ENCODE measurements at places on chromosomes 7 and 10.

DNA sequence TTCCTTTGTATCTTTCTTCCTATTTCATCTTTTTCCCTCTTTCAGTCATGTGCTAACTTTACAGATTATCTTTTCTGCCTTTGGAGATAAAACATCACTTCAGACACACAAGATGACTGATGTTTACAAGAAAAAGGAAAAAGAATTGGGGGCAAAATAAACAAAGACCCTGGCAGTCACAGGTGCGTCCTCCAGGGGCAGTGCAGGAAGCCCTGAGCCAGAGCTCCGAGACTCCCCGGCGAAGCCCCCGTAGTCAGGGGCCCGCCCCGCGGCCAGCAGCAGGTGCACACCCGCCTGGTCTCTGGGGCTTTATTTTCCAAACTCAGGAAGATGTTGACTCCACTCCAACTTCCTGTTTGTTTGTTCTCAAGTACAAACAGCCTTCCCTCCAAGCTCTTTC lies 10.2 kb downstream of the STK32C start:
- DNase-seq = no peak

DNA sequence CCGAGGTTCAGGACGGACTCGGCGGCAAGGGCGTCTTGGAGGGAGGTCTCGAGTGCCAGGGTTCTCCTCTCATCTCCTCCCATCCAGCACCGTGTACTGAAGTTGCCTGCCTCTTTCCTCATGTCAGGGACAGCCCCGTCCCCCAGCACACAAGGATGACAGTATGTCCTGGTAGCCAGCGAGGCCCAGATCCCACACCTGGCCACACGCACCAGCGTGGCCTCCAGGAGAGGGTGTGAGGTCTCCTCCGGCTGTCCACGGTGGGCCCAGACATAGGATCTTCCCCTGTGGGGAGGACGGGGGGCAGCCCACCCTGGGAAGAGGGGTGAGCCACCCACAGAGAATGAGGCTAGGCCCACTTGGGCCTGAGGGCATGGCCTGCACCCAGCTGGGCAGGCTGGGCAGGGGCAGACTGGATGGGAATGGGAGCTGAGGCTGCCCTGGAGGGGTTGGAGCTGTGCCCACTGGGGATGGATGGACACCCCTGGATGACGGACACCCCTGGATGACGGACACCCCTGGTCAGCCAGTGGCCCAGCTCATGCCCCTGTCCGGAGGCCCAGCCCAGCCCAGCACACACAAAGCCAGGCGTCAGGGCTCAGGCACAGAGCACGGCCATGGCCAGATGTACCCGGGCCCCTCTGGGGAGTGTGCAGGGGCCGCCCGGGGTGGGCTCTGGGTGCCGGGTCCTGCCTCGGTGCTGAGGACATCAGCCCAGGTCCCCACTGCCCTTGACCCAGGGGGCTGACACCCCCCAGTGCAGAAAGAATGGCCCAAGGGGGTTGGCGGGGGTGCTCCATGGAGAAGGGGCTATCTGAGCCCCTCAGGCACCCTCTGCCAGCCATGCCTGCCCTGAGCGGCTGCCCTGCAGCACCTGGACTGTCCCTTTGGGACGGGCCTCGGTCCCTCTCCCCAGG lies 30.9 kb upstream of the CFAP46 start:
- DNase-seq = no peak

GRCh38 chr10:49505076-49505475 lies 33.8 kb downstream of the ERCC6 start:
- DNase-seq = no peak

DNA sequence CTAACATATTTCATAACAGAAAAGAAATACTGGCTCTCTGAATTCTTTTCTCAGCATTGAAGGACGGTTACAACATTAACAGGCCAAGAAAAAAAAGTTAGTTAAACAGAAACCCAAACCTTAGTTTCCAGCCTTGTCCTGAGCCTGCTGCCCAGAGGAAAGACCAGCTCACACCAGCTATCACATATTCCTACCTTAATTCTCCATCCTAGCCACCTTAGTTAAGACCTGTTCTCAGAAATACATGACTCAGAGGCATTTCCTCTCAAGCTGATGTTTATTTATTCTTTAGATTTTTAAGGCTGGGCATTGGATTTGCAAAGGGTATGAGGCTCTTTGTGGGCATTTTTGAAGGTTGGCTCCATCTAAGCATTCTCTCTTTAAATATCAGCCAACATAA lies 34.3 kb upstream of the ADAM12 start:
- DNase-seq = no peak

- DNase-seq = no peak
These were observed 82.6 kb upstream of the PRKG1 start for GRCh38 chr10:50991456-50992355.

GRCh38 chr7:98235901-98236300 lies 16.1 kb downstream of the TECPR1 start:
- no peak for DNase-seq

- no peak for DNase-seq
These were observed 33.0 kb upstream of the PPP1R3C start for GRCh38 chr10:91665842-91666241.

DNA sequence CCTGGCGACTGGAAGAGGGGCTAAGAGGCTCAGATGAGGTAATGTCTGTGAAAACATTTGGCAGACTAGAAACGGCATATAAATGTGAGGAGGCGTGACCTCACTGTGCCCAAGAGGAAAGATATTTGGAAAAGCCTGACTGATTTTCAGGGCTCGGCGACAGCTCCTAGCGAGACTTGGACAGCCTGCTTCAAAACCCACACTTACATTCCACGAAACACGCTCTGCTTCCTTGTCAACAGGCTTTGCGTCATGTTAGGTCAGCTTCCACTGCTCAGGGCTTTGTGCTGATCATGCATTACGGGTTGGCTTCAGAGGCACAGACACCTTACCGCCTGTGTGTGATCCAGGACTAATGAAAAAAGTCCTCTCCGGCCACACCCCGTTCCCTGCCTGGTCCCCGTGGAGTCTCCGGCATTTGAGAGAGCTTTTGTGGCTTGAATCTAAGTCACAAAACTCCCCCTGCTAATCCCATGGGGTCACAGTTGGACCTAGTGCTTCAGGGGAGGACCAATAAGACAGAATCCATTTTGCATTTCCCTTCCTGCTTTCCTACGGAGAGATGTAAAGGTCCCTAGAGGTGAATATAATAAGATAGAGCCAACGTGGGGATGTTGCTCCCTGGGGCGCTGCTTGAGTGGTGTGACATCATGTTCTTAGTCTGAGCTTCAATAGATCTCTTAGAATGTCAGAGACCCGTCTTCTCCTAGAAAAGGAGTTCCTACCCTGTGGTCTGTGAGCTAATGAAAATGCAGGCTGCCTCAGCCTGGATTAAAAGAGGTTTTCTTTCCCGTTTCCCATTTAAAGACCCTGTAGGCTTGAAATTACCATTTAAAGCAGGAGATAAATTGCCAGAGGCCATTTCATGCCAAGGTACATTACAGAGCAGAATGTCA lies 25.5 kb downstream of the FGFBP3 start:
- no peak for DNase-seq

GRCh38 chr10:60896033-60896432 lies 48.0 kb downstream of the RHOBTB1 start:
- no peak for DNase-seq
